ENCODE measurements at places on chromosomes 5 and 9.

GRCh38 chr9:78566521-78566920 lies 269.6 kb downstream of the PSAT1 start:
- no peak for DNase-seq

DNA sequence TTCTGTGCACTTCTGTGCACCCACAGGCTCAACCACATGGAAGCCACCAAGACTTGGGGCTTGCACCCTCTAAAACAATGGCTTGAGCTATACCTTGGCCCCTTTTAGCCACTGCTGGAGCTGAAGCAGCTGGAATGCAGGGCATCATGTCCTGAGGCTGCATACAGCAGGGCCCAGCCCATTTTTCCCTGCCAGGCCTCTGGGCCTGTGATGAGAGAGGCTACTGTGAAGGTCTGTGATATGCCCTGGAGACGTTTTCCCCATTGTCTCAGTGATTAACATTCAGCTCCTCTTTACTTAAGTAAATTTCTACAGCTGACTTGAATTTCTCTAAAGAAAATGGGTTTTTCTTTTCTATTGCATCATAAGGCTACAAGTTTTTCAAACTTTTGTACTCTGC lies 134.0 kb upstream of the EGFLAM start:
- DNase-seq: no peak

- no peak for DNase-seq
Measured at GRCh38 chr5:88393042-88393441, 124.4 kb upstream of the TMEM161B start.

- no peak for DNase-seq
Measured at GRCh38 chr9:20084125-20084524, 295.3 kb upstream of the SLC24A2 start.

DNA sequence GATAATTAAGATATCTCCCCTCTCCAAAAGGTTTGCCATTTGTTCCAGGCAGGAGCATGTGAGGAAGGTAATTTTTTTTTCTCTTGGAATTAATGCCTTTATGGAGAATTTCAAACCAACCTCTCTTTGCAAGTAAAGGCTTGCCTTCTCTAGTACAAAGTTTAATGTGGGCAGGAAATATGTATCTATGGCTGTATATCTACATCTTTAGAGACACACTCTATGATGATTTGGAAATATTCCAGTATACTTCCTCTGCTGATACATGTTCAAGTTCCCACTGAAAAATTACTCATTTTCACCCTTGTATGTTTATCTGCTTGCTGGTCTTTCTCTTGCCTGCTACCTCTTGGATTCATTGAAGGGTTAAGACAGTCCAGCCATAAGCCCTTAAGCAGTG lies 83.5 kb upstream of the SEMA6A start:
- DNase-seq: no peak

- no peak for DNase-seq
Measured at GRCh38 chr5:174706997-174707572, 17.3 kb upstream of the MSX2 start.

All from brain microvascular endothelial cell (primary cell).